Retina (tissue), 1 donor: ENCODE measurements at places on chromosomes 1 and 21.

DNA sequence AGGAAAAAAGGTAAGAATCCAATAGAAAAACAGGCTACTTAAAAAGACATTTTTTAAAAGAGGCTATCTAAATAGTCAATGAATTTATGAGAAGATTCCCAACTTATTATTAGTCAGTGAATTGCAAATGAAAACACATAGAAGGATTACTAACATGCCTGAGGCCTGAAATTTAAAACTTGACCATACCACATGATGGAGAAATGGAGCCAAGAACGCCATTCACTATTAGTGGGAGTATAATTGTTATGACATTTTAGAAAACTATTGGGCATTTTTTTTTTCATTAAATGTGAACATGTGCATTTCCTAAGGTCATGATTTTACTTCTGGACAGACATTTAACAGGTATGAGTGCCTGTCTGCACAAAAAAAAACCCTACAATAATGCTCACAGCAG, 24.8 kb upstream of the OR2B11 start:
- DNase-seq = no peak

DNA sequence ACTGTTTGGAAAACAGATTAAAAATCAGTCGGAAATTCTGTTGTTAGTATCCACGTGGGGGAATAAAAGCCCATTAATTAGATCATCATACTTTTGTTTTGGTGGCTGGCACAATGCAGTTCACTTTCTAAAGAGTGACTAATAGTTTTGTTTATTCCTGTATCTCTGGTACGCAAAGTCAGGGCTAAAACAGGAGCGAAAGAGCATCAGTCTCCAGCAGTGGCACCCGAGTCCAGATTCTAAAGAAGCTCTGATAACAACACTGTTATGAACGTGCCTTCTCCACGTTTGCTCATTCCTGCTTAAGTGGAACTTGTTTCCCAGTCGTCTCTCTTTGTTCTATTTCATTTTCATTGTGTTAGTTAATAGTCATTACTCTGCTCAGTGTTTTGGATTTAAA, 69.6 kb downstream of the HSPA13 start:
- no peak for DNase-seq

DNA sequence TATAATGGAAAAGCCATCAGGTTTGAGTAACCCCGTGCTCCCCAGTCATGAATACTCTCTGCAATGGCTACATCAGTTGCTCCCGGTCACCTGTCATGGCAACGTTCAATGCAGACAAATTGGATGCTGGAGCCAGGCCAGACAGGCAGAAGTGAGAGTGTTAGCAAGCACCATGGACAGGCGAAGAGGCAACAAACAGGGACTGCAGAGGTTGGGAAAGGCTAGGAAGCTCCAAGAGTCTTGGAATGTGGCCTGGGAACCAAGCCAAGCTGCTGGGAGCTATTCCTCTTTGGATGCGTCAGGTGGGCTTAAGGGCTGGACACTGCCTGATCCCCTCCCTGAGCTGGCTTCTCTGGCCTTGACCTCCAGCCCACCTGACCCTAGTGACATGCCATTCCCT, 102.9 kb downstream of the ACTL8 start:
- DNase-seq = no peak

DNA sequence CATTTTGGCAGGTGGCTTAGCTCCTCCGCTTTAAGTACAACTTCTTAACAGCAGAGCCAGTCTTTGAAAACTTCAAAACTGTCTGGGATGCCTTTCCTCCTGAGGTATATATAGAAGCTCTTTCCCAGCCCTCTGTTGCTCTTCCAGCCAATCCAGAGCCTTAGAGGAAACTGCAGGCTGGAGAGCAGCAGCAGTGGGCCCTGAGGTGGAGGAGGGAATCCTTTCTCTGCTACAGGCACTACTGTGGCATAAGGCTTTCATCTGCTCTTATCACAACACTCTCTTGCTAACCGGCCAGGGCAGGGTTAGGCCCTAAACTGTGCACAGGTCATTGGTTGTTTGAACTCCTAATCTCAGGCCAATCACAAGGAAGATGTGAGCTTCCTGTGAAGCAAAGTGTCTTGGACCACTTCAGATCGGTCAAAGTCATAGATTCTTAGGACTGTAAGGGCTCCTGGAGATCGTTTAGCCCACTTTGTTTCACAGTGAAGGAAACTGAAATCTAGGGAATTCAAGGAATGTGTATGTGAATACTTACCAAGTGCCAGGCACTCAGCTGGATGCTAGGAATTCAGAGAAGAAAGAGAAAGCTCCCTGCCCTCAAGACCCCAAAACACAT, at the start of gene RGS5:
TSS of gene RGS5 (minus strand) at position 84 of the 619 bp plus-strand sequence. CDS start at position 3, 81 bp downstream.
- DNase-seq = peak; percentile 36

GRCh38 chr1:155396874-155397476, 76.3 kb downstream of the RUSC1 start:
- no peak for DNase-seq

DNA sequence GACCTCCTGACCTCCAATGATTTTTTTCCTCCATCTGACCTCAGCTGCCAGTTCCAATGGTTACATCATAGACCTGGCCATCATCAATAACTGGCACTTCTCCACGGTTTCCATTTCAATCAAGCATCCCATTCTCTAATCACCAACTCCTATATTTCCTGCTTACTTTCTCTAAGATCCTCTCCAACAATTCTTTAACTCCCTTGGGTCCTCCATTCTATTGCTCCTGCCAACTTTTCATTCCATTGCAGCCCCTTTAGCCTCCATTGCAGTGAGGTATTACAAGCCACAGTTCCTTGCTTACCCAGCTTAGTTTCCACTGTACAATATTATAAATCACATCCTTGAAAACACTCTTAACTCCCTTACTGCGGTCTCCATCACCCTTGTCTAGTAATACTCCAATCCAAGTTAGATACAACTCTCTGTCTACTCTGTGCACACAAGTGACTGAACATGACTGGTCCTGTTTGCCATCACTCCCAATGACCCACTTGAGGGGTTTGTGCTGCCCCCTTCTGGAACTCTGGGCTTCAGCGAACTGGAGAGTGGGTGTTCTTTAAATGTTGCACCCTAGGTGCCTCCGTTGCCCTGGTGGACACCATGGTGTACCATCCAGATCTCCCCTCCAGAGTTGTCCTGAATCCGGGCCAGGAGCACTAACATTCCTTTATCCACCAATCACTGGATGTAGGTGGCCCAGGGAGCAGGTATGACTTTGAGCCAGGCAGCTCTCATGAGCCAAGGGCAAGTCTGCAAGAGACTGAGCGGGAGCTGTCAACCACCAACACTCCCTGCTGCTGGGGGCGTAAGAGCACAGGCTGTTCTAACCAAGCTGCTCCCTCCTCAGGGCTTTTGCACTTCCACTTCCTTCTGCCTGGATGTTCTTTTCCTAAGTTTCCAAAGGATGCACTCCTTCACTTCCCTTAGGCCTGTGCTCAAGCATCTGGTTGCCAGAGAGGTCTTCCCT, 3.7 kb upstream of the FNDC7 start:
- no peak for DNase-seq

GRCh38 chr1:34900775-34901502, 28.5 kb downstream of the DLGAP3 start:
- no peak for DNase-seq

GRCh38 chr21:32710987-32711386, 16.8 kb downstream of the SYNJ1 start:
- no peak for DNase-seq

GRCh38 chr21:36125512-36126207, 9.2 kb upstream of the CBR3 start:
- peak; percentile 56 for DNase-seq

DNA sequence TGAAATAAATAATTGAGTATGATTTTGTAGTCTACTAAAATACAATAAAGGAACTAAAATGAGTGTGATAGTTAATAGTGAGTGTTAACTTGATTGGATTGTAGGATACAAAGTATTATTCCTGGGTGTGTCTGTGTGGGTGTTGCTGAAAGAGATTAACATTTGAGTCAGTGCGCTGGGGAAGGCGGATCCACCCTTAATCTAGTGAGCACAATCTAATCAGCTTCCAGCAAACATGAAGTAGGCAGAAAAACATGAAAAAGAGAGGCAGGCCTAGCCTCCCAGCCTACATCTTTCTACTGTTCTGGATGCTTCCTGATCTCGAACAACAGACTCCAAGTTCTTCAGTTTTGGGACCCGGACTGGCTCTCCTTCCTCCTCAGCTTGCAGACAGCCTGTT, 1716.6 kb downstream of the MRPL39 start:
- no peak for DNase-seq

GRCh38 chr21:35222541-35222941, 173.4 kb upstream of the RUNX1 start:
- no peak for DNase-seq

GRCh38 chr1:7584643-7585042, 186.5 kb upstream of the VAMP3 start:
- no peak for DNase-seq

DNA sequence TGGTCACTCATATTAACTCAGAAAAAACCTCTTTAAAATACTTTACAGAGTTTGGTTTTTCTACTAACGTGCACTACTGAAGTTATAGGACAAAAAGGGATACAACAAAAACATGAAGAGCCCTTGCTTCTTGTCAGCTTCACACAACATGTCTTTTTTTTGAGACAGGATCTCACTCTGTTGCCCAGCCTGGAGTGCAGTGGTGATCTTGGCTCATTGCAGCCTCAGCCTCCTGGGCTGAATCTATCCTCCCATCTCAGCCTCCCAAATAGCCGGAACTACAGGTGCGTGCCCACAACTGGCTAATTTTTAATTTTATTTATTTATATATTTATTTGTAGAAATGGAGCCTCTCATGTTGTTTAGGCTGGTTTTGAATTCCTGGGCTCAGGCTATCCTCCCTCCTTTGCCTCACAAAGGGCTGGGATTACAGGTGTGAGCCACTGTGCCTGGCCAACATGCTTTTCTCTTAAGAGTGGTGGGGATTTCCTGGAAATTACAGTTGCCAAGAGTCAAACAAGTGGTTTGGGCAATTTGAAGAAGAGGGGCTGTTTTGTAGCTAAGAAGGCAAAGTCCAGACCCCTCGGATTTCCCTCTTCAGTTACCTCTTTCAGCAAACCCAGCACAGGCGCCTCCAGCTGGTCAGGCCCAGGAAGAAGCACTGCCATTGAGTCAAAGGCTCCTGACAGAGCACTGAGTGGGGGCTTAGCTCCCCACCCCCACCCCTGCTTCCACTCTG, 6.4 kb upstream of the SMPDL3B start:
- DNase-seq = no peak

GRCh38 chr1:58874757-58875755, 91.2 kb upstream of the JUN start:
- peak; percentile 61 for DNase-seq

DNA sequence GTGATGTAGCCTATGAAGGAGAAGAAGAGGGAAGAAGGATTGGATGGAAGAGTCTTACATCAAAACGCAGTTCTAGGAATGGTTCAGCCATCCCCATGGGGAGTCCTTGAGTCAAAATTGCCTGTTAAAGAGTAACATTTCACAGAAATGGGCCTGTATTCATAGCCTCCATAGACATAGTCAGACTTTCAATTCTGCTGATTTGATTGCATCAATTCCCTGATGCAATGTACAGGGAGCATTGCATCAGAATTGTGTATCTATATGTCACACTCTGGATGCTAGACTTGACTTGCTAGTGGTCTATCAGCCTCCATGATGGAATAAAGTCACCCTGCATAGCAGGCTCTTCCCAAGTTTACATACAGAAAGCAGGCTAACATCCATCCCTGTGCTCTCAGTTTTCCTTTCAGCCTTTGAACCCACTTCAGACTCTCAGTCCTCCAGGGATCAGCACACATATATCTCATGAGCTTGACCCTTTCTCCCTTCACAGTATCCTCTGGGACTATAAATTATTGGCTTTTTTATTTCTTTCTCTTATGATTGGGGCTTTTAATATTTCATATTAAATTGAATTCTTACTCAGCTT, 1111.7 kb upstream of the B3GALT2 start:
- DNase-seq = no peak

- DNase-seq = no peak
Measured at GRCh38 chr1:248786156-248786555, 30.6 kb upstream of the LYPD8 start.

- no peak for DNase-seq
Measured at GRCh38 chr1:14055442-14056223, 355.6 kb downstream of the PRDM2 start.

DNA sequence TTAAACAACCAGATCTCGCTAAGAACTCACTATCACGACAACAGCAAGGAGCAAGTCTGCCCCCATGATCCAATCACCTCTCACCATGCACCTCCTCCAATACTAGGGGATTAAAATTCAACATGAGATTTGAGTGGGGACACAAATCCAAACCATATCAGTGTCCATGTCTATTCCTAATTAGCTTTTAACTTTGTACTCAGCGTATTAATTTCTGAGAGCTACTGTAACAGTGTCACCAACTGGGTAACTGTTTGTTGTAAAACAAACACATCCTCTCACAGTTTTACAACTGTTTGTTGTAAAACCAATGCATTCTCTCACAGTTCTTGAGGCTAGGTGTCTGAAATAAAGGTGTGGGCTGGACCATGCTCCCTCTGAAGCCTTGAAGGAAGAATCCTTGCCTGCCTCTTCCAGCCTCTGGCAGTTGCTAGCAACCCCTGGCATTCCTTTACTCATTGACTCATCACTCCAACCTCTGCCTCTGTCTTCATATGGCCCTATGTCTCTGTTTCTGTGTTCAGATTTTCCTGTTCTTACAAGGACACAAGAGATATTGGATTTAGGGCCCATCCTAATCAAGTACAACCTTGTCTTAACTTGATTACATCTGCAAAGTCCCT, 121.2 kb downstream of the LTN1 start:
- no peak for DNase-seq

GRCh38 chr21:42521384-42521783, 7.7 kb downstream of the SLC37A1 start:
- DNase-seq = no peak

- DNase-seq = no peak
Measured at GRCh38 chr1:171717062-171717718, 24.7 kb downstream of the VAMP4 start.

DNA sequence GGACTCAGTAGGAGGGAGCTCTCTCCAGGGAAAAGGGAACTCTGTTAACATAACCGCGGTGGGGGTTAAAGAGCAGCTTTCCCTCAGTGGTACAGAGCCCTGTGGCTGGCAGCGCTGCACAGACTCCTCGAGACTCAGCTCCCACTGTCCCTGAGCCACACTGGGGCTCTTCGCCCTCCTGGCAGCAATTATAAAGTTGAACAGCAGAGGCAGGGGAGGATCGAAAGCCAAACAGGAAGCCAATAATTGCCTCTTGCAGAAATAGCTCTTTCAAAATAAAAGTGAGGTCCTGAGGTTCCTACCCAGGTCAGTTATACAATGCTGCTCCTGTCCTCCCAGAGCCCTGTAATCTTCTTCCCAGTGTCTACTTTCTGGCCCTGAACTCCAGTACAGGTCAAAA, 77.0 kb downstream of the FAM78B start:
- no peak for DNase-seq

- no peak for DNase-seq
Measured at GRCh38 chr1:200314085-200314750, 95.6 kb downstream of the ZNF281 start.

GRCh38 chr1:210777914-210778313, 356.0 kb downstream of the KCNH1 start:
- DNase-seq = no peak

GRCh38 chr1:178361847-178362246, 134.9 kb downstream of the CLEC20A start:
- DNase-seq = no peak
